ENCODE measurements at places on chromosomes 16 and 17. TPM values are rescaled to one million over a fixed set of nuclear protein-coding genes. Genes with fewer than 3 reads are reported as not detected.
A peak's percentile ranks its signal among the peaks of the same experiment; 100 is the strongest.

GRCh38 chr16:84640145-84640544, 8.2 kb upstream of the KLHL36 start:
- H3K36me3 ChIP-seq: no peaks in the 10 kb centered on the region
- no peak overlapping the region for H3K27ac ChIP-seq
- H3K4me3 ChIP-seq: no peak overlapping the region
- DNase-seq: no peak
- no peaks in the 10 kb centered on the region for H3K27me3 ChIP-seq
- H3K4me1 ChIP-seq: peaks cover 36% of the 10 kb centered on the region

The BEAN1 gene
- polyA plus RNA-seq: 0.71 TPM

- H3K4me3 ChIP-seq: no peak overlapping the region
- no peak overlapping the region for H3K27ac ChIP-seq
- H3K36me3 ChIP-seq: no peaks in the 10 kb centered on the region
- no peaks in the 10 kb centered on the region for H3K27me3 ChIP-seq
- no peaks in the 10 kb centered on the region for H3K4me1 ChIP-seq
- DNase-seq: no peak
Observed at GRCh38 chr16:47025641-47026040, 52.2 kb upstream of the DNAJA2 start.

- no peak overlapping the region for H3K27ac ChIP-seq
- no peaks in the 10 kb centered on the region for H3K27me3 ChIP-seq
- peaks cover 57% of the 10 kb centered on the region for H3K4me1 ChIP-seq
- peak; percentile 37 for DNase-seq
- no peak overlapping the region for H3K4me3 ChIP-seq
- H3K36me3 ChIP-seq: peaks cover 8% of the 10 kb centered on the region
Observed at GRCh38 chr17:604765-605164, 109.9 kb downstream of the VPS53 start.

The RNF222 gene
- not detected for polyA plus RNA-seq

DNA sequence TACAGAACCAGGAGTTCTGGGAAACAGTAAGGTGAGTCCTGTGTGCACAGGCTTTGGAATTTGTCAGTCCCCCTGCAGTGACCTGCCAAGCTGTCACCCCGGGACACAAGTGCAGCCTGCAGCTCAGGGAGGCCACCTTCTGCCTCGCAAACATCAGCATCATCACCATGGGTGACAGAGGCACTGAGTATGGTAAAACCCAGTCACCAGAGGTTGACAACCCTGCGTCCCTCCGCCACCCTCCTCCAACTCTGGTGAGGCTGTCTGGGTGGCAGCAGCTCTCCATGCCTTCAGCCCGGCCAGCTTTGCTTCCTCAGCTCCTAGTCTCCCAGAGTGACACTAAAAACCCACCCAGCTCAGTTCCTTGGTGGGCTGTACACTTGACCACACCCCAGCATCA, 221.0 kb downstream of the CPPED1 start:
- H3K4me3 ChIP-seq: no peak overlapping the region
- H3K27ac ChIP-seq: no peak overlapping the region
- H3K27me3 ChIP-seq: no peaks in the 10 kb centered on the region
- no peaks in the 10 kb centered on the region for H3K4me1 ChIP-seq
- H3K36me3 ChIP-seq: no peaks in the 10 kb centered on the region

- H3K27ac ChIP-seq: no peak overlapping the region
- no peak for DNase-seq
- H3K36me3 ChIP-seq: no peaks in the 10 kb centered on the region
- H3K27me3 ChIP-seq: no peaks in the 10 kb centered on the region
Observed at GRCh38 chr17:55303701-55304145, 39.0 kb downstream of the HLF start.
